ENCODE measurements at places on chromosomes 11 and 22. TPM values are rescaled to one million over a fixed set of nuclear protein-coding genes. Genes with fewer than 3 reads are reported as not detected.

The SYT13 gene
- polyA plus RNA-seq = 1.4 TPM

The HORMAD2 gene
- not detected for polyA plus RNA-seq

The MPEG1 gene
- polyA plus RNA-seq = not detected

The C11orf87 gene
- 216 TPM for polyA plus RNA-seq

The KCNQ1 gene
- not detected for polyA plus RNA-seq

The PHF21B gene
- polyA plus RNA-seq = 3.3 TPM

The GRM5 gene
- 6.9 TPM for polyA plus RNA-seq

The PITPNM1 gene
- polyA plus RNA-seq = 0.10 TPM

The AQP11 gene
- polyA plus RNA-seq = 14.2 TPM

The MS4A18 gene
- not detected for polyA plus RNA-seq

The GPR83 gene
- not detected for polyA plus RNA-seq

The SOX6 gene
- 20.2 TPM for polyA plus RNA-seq

The TECTA gene
- 1.2 TPM for polyA plus RNA-seq

The TRIM6 gene
- polyA plus RNA-seq = 0.38 TPM

The KCNJ1 gene
- polyA plus RNA-seq = 4.3 TPM

The XKR3 gene
- not detected for polyA plus RNA-seq

The RCE1 gene
- polyA plus RNA-seq = 8.7 TPM

The BDNF gene
- 0.91 TPM for polyA plus RNA-seq

The SYT8 gene
- not detected for polyA plus RNA-seq

The INPP5J gene
- polyA plus RNA-seq = 2.9 TPM

The MS4A15 gene
- not detected for polyA plus RNA-seq

The TNNI2 gene
- not detected for polyA plus RNA-seq

The FTH1 gene
- 245 TPM for polyA plus RNA-seq

The SLC17A6 gene
- not detected for polyA plus RNA-seq

The PLEKHA7 gene
- polyA plus RNA-seq = 0.27 TPM

The CD248 gene
- not detected for polyA plus RNA-seq

The MUC5AC gene
- not detected for polyA plus RNA-seq

The CDCA5 gene
- 1.8 TPM for polyA plus RNA-seq

The GAL3ST1 gene
- 0.15 TPM for polyA plus RNA-seq

The CARD18 gene
- 0.46 TPM for polyA plus RNA-seq

The SLC25A1 gene
- polyA plus RNA-seq = 1.7 TPM

The DKK3 gene
- 13.1 TPM for polyA plus RNA-seq

The MAP6 gene
- 115 TPM for polyA plus RNA-seq

The OR8G1 gene
- not detected for polyA plus RNA-seq

The ACAD8 gene
- 39.1 TPM for polyA plus RNA-seq

The POU2AF3 gene
- polyA plus RNA-seq = 0.65 TPM

The CRYAB gene
- polyA plus RNA-seq = 517 TPM

The OSBP2 gene
- polyA plus RNA-seq = 13.5 TPM

The CCDC87 gene
- not detected for polyA plus RNA-seq

The ZBTB3 gene
- polyA plus RNA-seq = 3.5 TPM

The DEUP1 gene
- 4.7 TPM for polyA plus RNA-seq

The LRRC10B gene
- polyA plus RNA-seq = not detected

The NRXN2 gene
- 3.1 TPM for polyA plus RNA-seq

The ZBTB16 gene
- polyA plus RNA-seq = not detected

The FAM111A gene
- 14.2 TPM for polyA plus RNA-seq

The KRTAP5-11 gene
- 2.2 TPM for polyA plus RNA-seq

The PRSS23 gene
- 7.1 TPM for polyA plus RNA-seq

The GAL3ST3 gene
- polyA plus RNA-seq = 8.7 TPM

The COX8A gene
- 753 TPM for polyA plus RNA-seq

The C11orf16 gene
- not detected for polyA plus RNA-seq

The CD3E gene
- not detected for polyA plus RNA-seq

The OR6T1 gene
- not detected for polyA plus RNA-seq

The RIC3 gene
- 66.1 TPM for polyA plus RNA-seq

The RPS6KB2 gene
- polyA plus RNA-seq = not detected

The GP1BB gene
- 2.4 TPM for polyA plus RNA-seq

The OR10A4 gene
- not detected for polyA plus RNA-seq

The DDTL gene
- polyA plus RNA-seq = 2.6 TPM

The KREMEN1 gene
- 0.73 TPM for polyA plus RNA-seq
